Colonic mucosa (tissue), 4 donors: ENCODE measurements at places on chromosomes 5 and 9. TPM values are rescaled to one million over a fixed set of nuclear protein-coding genes. Genes with fewer than 3 reads are reported as not detected.

The NUTM2F gene
- not detected for total RNA-seq

DNA sequence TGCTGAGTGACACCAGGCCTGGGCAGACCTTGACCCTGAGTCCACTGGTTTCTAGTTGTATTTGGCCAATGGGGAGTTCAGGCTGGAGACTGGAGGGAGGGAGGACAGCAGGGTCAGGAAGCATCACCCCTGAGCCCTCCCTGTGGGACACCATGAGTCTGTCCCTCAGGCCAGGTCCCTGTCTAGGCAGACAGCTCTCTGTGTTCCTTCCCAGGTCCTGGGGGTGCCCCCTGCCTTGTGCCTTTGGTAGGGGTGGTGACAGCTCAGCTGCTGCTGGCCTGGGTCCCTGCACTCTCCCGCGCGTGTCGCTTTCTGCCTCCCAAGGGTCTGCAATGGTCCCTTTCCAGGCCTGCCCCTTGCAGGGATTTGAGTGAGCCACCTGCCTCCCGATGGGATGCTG lies 125.5 kb downstream of the OLFM1 start:
- DNase-seq: no peak

DNA sequence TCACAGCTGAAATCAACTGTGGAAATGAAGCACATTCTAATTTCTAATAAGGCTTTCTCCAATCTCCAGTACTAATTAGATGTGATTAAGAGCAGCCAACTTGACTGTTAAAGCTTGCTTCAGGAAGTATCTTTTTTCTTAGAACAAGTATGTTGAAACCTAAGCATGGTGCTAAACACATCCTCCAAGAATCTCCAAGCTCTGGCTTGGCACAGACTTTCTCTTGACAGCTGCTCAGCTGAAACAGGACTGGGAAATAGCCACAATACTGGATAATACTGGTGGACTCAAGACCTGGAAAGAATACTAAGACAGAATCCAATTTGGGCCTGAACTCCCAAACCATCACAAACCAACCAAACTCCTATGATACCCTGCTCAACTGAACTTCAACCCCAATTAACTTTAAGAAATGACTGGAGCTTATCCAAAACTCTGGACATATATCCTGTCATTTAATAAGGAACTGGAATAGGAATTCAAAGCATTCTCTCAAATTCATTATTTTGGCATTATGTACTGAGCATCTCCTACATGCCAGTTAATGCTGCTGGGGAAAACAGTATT lies 16.2 kb downstream of the PRKAA1 start:
- no peak for DNase-seq

The LTC4S gene
- 5.4 TPM for total RNA-seq

The RNF208 gene
- 6.5 TPM for total RNA-seq
